ENCODE measurements at places on chromosomes 3 and 15.

- DNase-seq: no peak
These were observed 13.4 kb upstream of the SATB1 start for GRCh38 chr3:18438586-18438985.

- no peak for DNase-seq
These were observed 21.4 kb upstream of the DYNC1LI1 start for GRCh38 chr3:32592011-32592410.

GRCh38 chr3:166177130-166177529 is 339.9 kb upstream of the BCHE start:
- DNase-seq: no peak

- no peak for DNase-seq
These were observed 224.7 kb upstream of the SATB1 start for GRCh38 chr3:18649666-18650363.

DNA sequence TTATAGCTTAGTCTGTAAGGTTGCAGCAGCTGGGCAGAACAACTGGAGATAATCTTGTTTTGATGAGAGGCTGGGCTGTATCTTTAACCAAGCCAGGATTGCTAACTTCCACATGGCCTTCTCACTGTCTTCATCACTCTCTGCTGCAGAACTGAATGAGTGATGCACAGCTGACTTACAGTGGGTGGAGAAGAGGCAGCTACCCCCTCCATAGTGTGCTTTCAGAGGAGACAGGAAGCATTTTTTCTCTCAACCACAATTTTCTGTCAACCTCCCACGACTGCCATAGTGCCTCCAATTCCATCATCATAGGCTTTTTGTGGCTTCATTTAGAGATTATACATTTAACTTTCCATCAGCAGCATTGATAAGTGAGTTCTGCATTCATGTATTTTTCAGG is 168.2 kb downstream of the CLSTN2 start:
- no peak for DNase-seq

DNA sequence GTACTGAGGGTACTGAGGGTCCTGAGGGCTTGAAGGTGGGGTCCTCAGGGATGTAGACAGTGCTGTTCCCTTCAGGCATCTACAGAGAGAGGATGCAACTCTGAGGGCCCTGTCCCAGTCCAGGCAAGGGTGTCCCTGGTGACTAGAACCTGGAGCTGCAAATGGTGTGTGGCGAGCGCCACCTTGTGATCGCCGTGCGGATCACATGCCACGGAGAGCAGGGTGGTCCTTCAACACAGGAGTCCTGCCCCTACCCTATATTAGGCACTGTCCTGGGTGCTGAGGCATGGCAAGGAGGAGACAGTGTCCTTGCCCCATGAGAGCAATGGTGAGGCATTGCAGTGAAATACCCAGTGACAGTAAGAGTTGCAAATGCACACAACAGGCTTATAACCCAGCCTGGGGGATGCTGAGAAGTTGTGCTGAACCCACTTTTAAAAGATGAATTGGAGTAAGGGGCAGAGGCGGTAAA is 23.6 kb downstream of the RHCG start:
- peak; percentile 4 for DNase-seq

DNA sequence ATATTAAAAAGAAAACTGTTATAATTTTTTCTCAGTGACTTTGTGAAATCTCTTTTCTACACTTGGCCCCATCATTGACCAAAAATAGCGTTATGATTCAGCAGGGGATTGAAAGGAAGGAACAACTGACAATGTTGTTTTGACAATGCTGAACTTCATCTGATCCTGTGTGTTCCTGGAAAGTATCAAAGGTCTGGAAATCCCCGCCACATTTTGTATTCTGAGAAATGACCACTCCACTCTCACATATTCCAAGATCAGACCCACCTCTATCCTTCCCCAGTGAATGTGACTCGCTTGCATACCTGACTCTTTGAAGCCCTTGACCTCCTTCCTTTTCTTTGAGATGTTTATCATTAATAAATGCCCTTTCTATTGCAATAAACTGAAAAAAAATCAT is 9.7 kb upstream of the RIOX2 start:
- no peak for DNase-seq

DNA sequence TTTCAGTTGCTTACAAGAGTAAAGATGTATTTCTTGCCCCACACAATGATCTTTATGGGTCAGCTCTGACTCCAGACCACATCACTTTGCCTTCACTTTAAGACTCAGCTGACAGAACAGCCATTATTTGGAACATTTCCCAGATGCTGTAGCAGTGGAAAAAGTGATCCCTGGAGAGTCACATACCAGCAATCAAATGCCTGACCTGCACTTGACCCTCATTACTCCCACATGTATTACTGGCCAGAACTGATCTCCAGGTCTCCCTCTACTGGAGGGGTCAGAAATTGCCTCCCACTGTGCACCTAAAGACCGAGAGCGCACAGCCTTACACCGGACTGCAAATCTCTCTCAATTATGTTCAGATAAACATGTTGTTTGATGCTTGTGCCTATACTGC is 88.6 kb upstream of the ZNF385D start:
- no peak for DNase-seq

- no peak for DNase-seq
These were observed 32.0 kb downstream of the MAP4 start for GRCh38 chr3:47984075-47984728.

GRCh38 chr3:16550305-16550675 is 36.8 kb upstream of the RFTN1 start:
- DNase-seq: no peak

- peak; percentile 1 for DNase-seq
These were observed 46.8 kb downstream of the CYP11A1 start for GRCh38 chr15:74320352-74321247.

- no peak for DNase-seq
These were observed 23.4 kb downstream of the VPS39 start for GRCh38 chr15:42184736-42185135.

- DNase-seq: no peak
These were observed 36.7 kb upstream of the MYLK start for GRCh38 chr3:123920868-123921267.

- DNase-seq: no peak
These were observed 123.0 kb downstream of the PTPRG start for GRCh38 chr3:61684386-61684785.

- no peak for DNase-seq
These were observed 99.1 kb upstream of the SEMA6D start for GRCh38 chr15:47618241-47618640.

DNA sequence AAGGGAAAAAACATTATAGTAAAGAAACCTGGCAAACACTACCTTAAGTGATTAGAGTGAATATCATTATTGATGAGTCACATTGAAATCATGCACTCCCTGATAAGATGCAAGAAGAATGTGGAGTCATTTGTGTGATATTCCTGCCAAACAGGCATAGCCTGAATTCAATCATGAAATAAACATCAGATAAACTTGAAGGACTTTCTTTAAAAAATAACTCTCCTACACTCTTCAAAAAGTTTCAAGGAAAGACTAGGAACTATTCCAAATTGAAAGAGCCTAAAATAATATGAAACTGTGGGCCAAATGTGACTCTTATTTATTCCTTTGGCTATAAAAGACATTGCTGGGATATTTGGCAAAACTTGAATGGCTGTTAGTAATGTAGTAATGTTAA is 625.7 kb upstream of the LMCD1 start:
- no peak for DNase-seq

DNA sequence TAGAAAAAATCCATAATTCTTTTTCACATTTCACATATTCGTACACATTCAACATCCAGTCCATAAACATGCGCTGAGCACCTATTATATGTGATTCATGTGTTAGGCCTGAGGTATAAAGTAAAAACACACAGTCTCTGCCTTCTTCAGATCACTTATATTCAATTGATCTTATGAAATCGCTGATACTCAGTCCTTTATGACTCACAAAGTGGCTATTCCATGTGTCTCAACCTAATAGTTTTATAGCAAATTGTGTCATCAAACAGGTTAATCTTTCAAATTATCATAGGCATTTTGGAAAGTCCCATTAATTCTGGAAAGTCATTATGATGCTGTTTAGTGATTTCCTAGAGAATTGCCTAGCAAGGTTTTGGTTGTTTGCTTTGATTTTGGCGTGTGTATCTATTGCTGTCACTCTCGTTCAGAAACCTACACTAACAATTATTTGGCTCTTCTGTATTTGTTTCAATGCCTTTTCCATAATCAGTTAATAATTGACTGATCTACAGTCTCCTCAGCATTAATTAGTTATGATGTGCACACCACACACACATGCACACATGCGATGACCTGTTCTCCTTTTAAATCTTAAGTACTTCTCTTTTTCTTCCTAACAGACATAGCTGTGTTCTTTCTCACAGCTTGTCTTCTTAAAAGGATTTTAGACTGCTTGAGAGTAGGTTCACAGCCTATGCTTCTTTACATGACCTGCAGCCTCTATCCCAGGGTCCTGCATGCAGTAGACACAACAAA is 353.1 kb downstream of the MECOM start:
- no peak for DNase-seq

DNA sequence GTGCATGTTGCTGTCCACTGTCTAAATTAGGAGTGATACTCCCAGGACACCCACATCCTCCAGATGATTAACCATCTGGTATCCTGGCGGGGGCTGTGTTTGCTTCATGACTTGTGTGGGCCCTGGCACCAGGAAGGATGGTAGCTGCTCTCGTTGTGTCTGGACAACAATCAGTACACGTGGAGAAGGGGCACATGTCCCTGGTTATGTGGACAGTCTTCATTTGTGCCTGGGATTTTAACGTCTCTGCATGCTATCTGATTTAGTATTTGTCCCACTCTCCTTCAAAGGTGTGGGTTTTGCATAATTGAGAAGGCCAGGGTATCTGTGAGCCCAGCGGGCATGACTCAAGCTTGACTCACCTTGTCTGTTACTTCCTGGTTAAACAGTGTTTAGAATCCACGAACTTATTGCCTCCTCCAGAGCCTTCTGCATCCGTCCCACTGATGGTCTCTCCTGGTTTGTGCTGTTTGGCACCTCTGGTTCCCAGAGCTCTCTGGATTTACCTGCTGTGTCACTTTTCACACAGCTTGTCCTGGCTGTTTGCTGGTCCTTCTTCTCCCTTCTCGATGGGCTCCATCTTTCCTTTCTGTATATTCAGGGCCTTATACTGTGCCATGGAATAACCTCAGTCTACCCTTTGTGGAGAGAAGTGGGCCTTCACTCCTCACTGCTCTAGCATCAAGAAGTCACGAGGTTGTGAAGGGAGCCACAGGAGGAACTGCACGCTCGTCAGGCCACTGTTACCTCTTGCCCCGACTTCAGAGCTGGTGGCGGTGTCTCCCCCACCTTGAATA is 32.5 kb downstream of the ARNT2 start:
- DNase-seq: no peak

DNA sequence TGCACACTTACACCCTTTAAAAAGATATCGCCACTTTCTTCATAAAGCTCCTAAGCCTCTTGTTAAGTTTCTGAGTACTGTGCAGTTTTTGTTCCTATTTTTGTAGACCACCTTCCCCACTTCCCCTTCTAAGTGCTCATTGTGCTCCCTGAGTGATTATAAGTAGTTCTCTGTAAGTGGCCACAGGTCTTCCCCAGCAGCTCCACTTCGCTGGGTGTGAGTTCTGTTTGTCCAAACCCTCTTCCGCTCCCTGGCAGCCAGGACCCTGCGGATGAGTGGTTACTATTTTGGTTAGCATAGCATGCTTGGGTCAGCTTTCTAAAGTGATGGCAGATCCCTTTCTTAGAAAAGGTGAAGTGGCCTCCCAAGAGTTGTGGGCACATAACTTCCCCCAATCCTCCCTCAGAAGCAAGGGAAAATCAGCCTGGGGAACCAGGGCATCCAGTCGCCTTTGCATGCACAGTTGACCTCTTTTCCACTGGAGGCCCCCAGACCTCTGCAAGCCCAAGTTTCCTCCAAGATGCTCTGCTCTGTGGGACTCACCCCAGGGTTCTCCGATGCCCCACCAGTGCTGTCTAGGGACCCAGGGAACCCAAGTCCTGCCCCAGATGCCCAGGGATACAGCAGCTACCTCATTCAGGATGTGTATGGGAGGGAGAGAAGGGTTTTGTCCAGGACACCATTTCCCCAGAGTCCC is 69.6 kb downstream of the ATP10A start:
- DNase-seq: no peak

GRCh38 chr3:124572851-124573405 is 157.3 kb upstream of the UMPS start:
- DNase-seq: no peak

GRCh38 chr15:89948796-89949195 is 36.0 kb upstream of the ARPIN start:
- no peak for DNase-seq

DNA sequence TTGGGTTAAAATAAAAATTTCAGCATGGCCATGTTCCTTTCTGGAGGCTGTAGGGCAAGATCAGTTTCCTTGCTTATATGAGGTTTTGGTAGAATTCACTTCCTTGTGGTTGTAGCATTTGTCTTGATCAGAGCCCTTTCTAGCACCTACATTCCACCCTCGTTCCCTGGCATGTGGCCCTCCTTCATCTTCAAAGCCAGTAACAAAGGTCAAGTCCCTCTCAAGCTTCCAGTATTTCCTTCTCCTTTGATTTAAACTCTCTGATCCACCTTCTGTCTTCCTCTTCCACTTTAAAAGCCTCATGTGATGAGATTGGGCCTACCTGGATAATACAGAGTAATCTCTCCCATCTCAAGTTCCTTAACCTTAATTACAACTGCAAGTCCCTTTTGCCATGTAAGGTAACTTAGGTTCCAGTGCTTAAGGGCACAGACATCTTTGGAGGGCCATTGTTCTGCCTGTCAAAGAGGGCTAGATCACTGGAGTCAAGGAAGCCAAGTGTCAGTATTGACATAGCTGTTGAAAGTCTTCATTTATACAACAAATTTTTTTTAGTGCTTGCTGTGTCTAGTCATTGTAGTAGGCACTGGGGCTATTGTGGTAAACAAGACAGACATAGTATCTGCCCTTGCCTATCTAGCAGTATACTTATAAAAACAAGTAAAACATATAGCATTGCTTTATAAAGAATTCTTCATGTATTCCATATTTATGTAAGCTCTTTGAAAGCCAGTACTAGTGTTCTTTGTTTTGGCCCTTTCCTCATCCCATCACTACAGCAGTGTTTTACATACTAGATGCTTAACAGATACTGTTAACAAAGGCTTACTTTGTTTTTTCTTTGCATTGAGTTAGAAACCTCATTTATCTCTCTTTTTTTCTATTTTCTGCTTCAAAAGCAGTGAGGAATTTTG is 40.7 kb downstream of the GLCE start:
- no peak for DNase-seq
